Spinal cord (tissue), 10 donors: ENCODE measurements at places on chromosomes 12 and 14. TPM values are rescaled to one million over a fixed set of nuclear protein-coding genes. Genes with fewer than 3 reads are reported as not detected.

DNA sequence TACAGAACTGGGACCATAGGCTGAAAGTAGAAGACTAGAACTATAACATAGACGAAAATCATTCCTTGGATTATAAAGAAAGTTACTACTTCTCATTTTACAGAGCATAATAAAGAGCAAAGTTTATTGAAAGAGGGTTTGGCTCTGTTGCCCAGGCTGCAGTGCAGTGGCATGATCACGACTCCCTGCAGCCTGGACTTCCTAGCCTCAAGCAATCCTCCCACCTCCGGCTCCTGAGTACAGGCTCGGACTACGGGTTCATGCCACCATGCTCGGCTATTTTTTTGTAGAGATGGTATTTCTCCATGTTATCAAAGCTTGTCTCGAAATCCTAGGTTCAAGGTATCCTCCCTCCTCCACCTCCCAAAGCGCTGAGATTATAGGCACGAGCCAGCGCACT, 190.1 kb upstream of the FOXG1 start:
- no peak for DNase-seq

DNA sequence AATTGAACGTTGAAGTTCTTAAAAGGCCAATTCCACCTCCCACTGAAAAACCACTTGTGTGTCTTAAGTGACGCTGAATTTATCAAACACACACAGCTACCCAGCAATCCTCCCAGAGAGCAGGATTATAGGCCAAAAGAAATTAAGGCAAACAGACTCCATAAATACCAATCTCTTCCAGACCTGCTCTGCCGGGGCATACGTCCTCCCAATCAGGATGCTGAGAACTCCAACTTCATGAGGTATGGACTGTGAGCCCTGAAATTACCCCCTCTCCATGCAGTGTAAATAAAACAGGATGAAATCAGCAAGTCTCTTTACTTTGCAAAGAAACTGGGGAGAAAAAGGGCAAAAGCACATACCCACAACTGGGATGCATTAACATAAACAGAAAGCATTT, 265.2 kb downstream of the KSR2 start:
- DNase-seq = no peak

GRCh38 chr12:57474862-57475261, 4.8 kb downstream of the ARHGAP9 start:
- DNase-seq = no peak

- DNase-seq = no peak
These were observed 19.1 kb upstream of the DGLUCY start for GRCh38 chr14:91094772-91095171.

DNA sequence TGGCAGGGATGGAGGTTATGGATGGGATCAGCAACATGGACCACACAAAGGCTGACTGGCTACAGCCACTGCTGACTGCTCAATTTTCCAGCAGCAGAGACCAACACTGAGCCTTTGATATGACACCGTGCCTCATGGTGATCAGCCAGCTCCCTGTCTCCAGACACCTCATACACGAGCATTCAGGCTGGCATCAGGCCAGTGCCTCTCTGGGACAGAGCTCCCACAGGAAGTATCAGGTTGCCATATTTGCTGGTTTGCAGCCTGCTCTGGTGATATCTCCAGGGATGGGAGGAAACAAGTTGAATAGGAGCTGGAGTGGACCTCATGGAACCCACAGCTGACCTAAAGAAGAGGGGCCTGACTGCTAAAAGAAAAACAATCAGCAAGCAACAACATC, 471.2 kb upstream of the ATXN7L3B start:
- no peak for DNase-seq

DNA sequence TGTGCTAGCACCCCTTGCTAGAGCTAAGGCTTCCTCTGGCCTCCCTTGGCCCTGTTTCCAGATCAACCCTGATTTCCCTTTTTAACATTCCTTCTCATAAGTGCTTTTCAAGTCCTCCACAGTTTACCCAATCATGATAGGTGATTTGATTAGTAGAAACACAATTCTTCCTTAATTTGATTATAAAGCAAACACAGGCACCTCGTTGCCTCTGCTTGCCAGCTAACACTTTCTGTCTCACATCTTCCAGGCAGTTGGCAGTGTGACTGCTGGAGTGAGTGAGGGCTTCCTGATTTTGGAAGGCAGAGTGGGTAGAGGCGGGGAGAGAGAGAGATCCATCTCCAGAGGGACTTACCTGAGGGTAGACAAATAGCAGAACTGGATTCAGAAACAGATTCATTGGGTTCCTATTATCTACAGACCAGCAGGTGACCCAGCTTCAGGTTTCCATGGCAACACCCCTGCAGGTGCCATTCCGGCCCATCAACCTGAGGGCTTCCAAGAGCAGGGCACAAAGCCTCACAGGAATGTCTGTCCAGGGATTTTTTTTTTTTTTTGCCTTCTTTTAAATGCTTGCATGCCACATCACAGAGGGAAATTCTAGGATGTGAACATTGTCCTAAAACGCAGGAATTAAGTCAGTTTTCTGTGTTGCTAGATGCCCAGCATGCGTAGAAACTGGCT, 77.7 kb downstream of the PLXNC1 start:
- DNase-seq = no peak

DNA sequence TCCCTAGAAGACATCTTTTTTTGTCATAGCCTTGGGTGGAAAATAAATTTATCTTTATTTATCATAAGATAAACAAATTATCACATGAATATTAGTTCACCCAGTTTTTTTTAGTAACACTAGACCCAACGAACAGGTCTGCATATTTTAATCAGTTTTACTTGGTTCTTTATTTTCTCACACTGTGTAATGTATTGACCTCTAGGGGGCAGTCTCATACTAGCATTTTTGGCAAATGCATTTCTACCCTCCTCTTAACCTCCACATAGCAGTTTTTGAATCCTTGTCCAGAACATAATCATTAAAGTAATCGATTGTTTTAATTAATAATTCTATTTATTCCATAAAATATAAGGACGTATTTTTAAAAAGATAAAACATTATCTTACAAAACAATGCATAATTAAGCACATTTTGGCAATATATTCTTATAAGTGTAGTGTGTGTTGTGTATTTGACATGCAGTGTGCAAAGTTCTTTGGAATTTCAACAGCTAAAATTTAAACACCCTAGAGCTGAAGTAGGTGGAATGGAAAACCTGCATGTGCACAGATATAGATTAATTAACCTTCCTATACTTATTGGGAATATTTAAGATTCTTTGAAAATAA, 31.6 kb upstream of the PTPRQ start:
- no peak for DNase-seq

GRCh38 chr12:93135286-93136239, 206.5 kb upstream of the EEA1 start:
- no peak for DNase-seq

- no peak for DNase-seq
These were observed 84.3 kb downstream of the RPS6KA5 start for GRCh38 chr14:90976101-90976500.

DNA sequence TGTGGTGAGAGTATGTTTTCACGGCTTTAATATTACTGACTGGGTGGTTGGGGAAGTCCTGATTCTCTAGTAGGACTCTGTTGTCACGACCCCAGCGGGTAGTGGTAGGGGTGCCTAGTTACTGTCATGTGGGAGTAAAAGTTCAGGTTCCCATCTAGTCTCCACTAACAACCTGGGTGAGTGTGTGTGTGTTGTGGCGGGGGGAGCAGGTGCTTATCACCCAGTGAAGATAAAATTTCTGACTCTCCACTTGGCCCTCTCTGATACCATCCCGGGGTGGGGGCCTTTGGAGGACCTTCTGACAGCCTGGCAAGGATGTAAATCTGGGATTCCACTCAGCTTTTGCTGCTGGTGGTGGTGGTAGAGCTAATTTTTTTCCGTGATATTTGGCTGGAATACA, 35.4 kb upstream of the GUCY2C start:
- no peak for DNase-seq

DNA sequence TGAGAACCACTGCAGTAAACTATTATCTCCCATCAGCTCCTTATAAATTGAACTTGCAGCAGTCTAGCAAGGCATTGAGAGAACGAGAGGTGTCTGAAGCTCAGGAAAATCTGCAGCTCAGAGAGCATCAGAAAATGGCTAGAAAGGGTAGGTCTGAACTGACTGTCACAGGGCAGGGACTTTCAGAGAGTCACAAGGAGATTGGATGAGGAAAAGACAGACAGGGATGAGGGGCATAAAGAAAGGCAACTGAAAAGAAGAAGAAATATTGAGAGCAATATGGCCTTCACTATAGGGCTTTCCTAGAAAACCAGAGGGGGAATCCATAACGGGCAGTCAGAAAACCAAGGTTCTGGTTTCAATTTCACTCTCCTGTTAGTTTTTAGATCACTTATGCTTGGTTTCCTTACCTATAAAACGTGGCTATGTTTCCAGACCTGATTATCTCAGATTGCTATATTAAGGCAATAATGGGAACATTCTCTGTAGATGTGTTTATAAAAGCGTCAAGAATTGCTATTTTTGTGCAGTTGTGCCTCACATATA, 40.9 kb downstream of the PDE6H start:
- DNase-seq = no peak

DNA sequence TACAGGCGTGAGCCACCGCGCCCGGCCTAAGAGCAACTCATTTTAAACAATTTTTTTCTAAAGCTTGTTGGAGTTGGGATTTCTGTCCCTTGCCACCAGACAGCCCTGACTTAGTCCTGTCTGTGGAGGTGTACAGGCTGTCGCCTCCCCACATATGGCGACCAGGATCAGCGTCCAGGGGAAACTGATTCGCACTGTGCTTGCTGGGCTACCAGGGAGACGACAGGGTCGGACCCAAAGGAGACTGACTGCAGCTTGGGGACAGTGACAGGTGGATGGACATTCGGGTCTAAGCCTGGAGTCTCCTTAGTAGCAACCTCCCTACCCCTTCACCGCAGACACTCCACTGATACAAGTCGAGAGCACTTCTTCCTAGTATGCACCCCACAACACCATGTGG, 40.3 kb downstream of the TRAFD1 start:
- DNase-seq = no peak

DNA sequence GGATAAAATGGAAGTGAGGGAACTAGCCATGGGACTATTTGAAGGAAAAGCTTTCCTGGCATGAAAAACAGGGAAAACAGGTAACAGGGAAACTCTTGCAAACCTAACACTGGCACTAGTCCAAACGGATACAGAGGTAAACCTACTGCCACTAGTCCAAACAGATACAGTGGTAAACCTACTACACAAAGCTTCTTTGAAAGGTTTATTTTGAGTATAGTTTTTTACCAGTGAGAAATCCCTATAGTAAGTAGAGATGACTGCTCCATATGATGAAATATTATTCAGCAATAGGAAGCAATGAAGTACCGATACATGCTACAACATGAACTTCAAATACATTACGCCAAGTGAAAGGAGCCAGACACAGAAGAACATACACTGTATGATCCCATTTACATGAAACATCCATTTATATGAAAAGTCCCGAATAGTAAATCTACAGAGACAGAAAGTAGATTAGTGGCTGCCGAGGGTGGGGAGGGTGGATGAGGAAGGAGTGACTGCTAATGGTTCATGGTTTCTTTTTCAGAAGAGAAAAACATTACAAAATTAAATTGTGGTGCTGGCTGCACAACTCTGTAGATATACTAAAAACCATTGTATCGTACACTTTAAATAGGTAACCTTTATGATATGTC, 25.5 kb downstream of the SPTLC2 start:
- DNase-seq = no peak

DNA sequence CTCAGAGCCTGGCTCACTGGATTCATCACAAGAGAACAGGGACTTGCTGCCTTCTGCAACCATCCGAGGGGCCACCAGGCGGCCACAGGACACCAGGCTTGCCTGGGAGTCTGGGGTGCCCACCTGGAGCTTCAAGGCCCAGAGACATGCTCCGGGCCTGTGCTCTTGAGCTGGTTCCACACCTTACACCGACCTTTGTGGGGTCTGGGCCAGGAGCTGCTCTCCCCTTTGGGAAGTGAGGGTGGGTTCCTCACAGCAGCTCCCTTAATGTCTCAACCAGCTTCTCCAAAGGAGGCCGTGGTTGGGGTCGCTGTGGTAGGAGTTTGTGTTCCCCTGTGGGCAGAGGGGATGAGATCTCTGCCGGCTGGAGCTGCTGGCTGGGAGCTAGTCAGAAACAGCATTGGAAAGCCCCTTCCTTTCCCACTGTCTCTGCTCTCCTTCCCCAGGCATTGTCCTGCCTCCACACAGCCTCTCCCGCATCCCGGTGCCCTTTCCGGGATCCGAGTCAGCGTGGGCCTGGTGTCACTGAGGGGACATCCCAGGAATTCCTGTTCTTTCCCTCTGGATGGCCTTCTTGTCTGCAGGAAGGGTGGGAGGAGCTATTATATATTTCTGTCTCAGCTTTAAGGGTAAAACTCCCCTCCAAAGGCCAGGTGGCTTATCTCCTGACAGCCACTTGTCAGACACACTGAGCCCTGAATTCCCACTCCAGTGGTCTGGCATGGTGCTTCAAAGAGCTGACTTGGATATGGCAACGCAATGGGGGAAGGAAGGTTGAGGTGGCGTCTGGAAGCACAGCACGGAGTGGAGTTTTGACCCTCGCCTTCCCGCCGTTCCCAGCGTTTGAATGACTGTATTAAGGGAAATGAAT, 5.1 kb upstream of the PAPLN start:
- no peak for DNase-seq

GRCh38 chr12:116802018-116802417, 63.9 kb downstream of the RNFT2 start:
- DNase-seq = no peak

DNA sequence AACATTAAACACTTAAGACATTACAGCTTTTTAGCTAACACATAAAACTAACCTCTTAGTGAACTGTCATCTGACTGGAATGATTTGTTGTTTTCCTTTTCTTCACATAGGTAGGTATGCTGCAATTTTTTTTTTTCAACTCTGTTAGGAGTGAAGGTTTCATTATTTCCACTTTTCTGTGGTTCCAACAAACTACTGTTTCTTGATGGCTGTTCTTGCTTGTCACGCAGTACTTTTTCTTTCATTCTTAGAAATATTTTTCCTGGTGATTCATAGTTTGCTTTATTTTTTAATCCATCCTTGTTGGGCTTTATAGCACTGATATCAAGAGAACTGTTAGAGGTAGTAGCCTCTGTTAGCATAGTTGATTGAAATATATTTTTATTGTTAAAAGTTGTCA, 6.3 kb downstream of the MIS18BP1 start:
- DNase-seq = no peak

- DNase-seq = no peak
These were observed 1.6 kb upstream of the DGKA start for GRCh38 chr12:55929306-55929791.

DNA sequence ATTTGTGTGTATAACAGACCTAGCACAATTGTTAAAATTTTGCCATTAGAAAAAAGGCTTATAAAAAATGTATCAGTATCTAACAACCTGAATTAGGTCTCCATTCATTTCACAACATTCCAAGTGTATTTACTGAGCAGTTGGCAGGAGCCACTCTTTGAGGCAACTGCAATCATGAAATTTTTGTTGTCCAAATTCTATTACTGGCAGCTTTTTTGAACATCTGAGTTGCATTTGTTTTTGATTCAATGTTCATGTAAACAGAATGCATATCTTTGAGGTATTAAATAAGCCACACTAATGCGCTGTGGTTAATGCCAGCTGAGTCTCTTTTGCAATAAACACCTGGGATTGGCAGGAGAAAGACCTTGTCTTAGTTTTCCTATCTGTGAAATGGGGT, 8.7 kb downstream of the KITLG start:
- no peak for DNase-seq

Gene RPS6KA5
- total RNA-seq = 8.2 TPM

Gene KRT85
- not detected for total RNA-seq

Gene STAC3
- total RNA-seq = 1.7 TPM

Gene OR6C76
- total RNA-seq = not detected

Gene TUNAR
- 9.6 TPM for total RNA-seq
